ENCODE measurements at places on chromosomes 16 and 17. TPM values are rescaled to one million over a fixed set of nuclear protein-coding genes. Genes with fewer than 3 reads are reported as not detected.

DNA sequence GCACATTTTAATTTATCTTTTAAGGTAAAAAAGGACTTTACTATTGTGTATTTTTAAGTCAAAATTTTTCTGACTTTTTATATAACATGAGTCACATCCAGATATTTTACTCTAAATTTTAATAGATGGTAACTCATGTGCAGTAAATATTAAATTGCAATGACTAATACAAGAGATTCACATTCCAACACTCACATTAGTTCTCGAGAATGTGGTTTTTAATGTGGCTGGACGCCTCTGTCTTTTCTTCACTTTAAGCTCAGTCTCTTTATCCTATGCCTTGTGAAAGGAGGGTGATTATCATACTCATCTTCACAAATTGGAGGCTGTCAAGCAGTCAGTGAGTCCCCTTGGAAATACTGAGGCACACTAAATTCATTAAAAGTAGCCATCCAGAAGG, 315.6 kb downstream of the HS3ST3B1 start:
- DNase-seq: no peak

Gene COG1
- total RNA-seq: 26.8 TPM

DNA sequence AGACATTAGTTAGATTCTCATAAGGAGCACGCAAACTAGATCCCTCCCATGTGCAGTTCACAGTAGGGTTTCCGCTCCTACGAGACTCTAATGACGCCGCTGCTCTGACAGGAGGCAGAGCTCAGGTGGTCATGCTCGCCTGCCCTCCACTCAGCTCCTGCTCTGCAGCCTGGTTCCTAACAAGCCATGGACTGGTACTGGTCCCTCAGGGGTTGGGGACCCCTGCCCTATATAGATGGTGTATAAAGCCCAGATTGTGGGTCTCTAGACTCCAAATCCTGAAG, 52.1 kb upstream of the LYRM9 start:
- DNase-seq: no peak

DNA sequence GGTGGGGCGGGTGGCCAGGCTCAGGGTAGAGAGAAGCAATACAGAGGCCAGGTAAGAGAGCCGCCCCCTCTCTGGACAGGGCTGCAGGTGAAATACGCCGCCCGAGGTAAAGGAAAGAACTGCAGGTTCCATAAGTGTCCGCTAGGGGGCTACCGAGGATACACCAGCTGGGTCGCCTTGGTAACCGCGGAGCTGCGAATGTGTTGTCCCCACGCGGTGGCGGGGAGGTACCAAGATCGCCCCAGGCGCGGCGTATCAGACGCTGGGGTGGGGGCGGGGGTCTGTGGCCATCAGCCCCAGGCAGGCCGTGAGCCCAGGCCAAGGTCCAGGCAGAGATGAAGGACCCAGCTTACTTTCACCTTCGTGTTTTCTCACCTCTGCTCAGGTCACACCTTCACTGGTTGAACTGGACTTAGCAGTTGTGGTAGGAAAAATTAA, 18.4 kb upstream of the ZFP90 start:
- DNase-seq: peak; percentile 93

GRCh38 chr17:35374766-35375344, 1.4 kb upstream of the SLFN11 start:
- DNase-seq: no peak

- no peak for DNase-seq
Measured at GRCh38 chr16:68236137-68236825, 354 bp upstream of the ESRP2 start.

GRCh38 chr17:10803830-10804475, at the start of gene TMEM238L:
TMEM238L (minus strand) TSS chr17:10804099; CDS start chr17:10803963, 136 bp downstream.
- DNase-seq: no peak

DNA sequence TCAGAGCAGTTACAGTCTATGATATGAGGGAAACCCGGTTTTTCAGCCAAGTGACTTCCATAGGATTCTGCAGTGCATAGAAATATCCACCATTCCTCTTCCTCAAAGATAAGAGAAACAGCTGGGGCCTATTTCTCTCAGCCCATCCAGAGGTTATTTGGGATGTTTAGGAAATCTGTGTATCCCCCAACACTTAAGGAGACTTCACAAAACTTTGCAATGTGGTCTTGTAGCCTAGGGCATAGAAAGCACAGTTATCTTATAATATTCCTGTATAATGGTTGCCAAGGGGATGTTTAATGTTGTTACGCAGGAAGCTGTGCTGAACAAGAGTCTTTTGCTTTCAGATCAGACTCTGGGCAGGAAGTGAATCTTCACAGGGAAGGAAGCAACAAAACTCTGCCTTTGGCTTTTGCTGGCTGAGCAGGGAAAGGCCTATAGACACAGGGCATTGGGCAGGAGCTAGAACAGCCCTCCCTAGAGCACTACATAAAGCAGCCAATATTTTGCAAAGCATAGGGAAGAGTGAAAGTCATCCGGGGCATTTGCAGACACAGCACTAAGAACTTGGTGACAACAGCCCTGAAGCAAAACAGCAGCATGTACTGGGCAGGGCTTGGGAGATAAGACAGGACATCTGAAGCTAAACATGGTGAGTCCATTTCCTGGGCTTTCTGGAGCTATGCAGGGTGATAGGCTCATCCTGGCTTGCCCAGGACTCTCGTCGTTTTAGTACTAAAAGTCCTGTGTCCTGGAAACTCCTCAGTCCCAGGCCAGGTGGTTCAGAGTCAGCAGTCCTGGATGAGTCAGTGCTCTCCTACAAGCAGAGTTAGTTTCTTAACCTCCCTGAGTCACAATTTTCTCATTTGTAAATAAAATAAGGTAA, 18.7 kb upstream of the BEAN1 start:
- peak; percentile 16 for DNase-seq

Gene ABCC12
- not detected for total RNA-seq

GRCh38 chr16:17224879-17225281, 245.9 kb downstream of the XYLT1 start:
- DNase-seq: no peak

DNA sequence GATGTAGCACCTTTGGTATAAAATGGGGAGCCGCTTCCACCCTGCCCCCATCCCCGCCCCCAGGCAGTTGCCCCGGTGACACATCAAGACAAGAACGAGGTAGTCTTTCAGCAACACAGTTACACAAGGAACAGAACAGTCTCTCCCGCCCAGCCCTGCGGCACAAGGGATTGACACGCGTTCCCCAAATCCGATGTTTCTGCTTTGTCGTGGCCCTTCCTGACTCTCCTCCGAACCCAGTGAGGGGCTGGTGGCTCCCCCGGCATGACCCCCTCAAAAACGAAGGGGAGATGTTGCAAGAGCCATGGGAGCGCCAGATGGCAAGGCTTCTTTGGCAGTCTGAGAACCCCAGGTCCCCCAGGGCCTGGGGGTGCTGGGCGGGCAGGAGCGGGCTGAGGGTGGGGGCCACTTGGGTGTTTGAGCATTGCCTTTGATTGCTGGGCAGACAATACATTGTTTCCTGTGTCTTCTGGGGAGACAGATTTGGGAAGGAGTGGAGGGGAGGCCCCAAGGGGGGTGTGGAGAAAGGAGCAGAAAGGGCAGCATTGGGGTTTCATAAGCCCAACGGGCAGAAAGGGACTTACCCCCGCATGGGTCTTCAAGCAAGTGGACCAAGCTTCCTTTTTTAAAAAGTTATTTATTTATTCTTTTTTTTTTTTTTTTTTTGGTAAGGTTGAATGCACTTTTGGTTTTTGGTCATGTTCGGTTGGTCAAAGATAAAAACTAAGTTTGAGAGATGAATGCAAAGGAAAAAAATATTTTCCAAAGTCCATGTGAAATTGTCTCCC, 16.6 kb downstream of the COL1A1 start:
- DNase-seq: peak; percentile 36

DNA sequence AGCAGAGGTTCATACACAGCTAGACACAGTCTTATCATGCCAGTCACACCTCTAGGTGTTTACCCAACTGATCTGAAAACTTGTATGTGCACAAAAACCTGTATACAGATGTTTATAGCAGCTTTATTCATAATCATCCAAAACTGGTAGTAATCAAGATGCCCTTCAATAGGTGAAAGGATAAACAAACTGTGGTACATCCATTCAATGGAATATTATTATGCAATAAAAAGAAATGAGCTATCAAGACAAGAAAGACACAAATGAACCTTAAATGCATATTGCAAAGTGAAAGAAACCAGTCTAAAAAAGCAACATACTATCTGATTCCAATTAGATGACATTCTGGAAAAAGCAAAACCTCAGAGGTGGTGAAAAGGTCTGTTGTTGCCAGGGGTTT, 47.6 kb upstream of the CNEP1R1 start:
- no peak for DNase-seq

Gene CFAP97D1
- not detected for total RNA-seq

- peak; percentile 73 for DNase-seq
Measured at GRCh38 chr16:24538756-24539294, 541 bp upstream of the RBBP6 start.

Gene SPDYE4
- total RNA-seq: not detected

DNA sequence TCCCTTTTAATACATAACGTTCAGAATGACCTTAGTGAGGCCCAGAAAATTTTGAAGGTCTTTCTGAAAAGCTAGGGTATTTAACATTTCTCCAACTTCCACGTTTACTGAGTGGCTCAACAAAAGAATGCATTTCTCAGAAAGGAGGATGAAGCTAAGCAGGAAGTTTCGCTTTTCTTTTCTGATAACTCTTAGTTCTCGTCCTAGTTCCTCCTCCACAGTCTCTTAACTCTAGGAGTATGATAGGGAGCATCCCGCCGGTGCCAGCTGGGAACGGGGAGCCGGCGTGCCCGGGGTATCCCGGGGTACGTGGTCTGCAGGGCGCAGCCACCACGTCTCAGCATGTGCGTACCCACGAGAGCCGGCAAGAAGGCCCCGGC, 363 bp downstream of the KARS1 start:
- DNase-seq: no peak

Gene USP32
- 57.1 TPM for total RNA-seq

DNA sequence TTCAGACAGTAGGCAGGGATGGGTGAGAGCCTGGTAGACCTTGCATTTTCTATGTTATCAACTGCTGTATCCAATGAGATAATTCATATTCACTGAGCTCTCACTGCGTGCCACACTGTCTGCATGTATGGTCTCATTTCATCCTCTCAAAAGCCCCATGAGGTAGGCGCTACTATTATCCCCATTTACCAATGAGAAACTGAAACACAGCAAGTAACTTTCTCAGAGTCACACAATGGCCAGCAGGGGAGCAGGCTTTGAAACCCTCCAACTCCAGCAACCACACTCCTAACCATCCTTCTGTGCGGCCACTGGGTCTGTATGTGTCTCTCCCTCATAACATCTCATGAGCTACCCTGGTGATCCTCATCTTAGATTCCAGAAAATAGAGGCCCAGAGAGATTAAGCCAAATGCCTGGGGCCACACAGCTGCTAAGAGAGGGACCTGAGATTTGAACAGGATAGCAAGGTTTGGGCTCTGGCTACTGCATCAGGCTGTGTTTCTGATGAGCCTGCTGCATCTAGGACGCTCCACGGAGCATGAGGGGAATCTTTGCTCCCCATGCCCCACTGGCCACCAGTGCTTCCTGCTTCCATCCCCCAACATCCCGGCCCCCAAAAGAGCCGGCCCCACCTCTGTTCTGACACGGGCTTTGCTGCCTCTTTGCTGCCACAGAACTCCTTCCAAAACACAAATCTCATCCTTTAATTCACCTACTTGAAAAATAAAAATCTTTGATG, 3.2 kb downstream of the CCR7 start:
- DNase-seq: no peak

GRCh38 chr16:79151-80054, 1.4 kb downstream of the MPG start:
- DNase-seq: no peak

DNA sequence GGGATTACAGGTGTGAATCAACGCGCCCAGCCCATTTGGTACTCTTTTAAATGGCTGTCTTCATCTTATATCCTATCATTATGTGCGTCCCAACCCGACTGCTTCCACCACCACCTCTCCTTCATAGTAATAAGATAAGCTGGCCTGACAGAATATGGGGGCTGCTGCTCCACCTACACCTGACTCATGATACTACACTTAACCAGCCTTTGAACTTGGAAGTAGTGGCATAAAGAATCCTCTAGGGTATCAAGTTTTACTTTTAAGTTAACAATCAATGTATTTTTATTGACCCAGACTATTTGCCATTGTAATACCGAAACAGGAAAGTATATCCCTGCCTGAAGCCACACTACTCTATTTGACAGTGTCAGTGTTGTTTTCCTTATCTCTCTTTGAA, 18.8 kb downstream of the PDZD9 start:
- no peak for DNase-seq

- DNase-seq: no peak
Measured at GRCh38 chr16:47734987-47735594, 274.0 kb downstream of the PHKB start.

- no peak for DNase-seq
Measured at GRCh38 chr16:3216263-3216640, 18.7 kb downstream of the ZNF200 start.

Gene GINS2
- total RNA-seq: 61.6 TPM

Gene CNTD1
- total RNA-seq: not detected

- DNase-seq: no peak
Measured at GRCh38 chr17:43662413-43663141, 855 bp upstream of the MEOX1 start.

DNA sequence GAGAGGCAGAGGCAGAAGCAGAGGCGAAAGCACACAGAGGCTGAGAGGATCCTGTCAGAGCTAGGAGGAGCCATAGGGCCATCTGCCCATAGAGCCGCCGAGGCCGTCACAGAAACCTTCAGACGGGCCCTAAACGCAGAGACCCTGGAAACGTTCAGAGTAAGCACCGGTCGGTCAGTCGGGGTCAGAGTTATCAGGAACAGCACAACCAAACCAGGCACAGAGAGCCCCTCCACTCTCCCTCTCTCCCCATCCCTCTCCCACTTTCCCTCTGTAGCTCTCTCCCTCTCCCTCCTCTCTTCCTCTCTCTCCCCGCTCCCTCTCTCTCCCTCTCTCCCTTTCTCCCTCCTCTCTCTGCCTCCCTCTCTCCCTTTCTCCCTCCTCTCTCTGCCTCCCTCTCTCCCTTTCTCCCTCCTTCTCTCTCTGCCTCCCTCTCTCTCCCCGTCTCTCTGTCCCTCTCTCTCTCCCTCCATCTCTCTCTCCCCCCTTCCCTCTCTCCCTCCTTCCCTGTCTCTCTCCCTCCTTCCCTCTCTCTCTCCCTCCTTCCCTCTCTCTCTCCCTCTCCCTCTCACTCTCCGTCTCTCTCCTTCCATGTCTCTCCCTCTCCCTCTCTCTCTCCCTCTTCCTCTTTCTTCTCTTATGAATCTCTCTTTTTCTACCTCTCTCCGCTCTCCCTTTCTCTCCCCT, 138.9 kb downstream of the C16orf95 start:
- DNase-seq: no peak

Gene KRT14
- total RNA-seq: not detected

DNA sequence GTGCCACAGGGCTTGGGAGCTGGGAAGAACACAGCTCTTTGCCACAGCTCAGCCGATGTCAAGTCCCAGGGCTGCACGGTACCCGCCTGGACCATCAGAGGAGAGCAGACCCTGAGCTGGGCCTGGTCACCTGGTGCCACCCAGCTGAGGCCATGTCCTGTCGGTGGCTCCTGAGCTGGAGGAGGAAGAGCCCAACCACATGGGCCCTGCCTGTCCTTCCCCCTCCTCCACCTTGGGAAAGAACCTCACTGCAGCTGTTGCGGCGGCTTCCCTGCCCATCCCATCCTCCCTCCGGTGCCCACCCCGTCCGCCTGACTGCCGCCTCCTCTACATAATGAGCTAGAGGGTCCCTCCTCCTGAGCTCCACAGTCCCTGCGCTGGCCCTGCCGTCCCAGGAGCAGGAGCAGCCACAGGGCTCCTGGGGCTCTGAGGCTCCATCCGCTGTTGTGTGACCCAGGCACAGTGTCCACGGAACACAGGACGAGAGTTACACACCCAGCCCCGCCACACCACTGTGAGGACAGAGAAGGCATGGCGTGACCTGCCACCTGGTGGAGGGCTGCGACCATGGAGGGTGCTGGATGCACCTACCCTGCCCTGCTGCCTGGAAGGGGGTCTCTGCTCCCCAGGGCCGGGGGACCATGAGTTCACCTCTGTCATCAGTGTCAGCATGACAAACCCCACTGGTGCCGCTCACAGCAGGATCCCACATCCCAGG, 21.4 kb upstream of the CHMP6 start:
- DNase-seq: peak; percentile 52

Data from K562 (cell line).